ENCODE measurements at places on chromosomes 12 and 14.

DNA sequence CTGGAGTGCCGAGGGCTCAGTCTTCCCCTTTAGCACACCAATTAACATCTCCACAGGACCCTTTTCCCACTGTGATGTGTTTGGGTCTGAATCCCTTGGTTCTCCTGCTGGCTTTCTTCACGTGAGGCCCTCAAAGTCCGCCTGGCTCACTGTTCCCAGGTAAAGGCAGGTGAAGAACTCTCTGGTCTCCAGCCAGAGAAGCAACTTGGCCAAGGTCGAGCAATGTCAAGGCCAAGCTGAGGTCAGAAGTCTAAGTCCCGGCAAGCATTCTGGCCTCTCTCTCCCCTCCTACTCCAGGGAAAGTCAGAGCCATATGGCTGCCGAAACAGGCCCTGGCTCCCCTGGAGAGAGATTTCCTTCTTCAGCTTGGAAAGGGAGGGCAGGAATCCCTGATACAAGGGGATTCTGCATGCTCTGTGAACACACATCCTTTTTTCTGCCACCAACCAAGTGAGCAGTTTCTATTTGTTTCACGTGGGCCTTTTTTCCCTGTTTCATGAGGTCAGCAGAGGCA lies 61.4 kb upstream of the ESRRB start:
- no peak for DNase-seq

GRCh38 chr14:71395151-71395604 lies 487.9 kb downstream of the PCNX1 start:
- DNase-seq = no peak

DNA sequence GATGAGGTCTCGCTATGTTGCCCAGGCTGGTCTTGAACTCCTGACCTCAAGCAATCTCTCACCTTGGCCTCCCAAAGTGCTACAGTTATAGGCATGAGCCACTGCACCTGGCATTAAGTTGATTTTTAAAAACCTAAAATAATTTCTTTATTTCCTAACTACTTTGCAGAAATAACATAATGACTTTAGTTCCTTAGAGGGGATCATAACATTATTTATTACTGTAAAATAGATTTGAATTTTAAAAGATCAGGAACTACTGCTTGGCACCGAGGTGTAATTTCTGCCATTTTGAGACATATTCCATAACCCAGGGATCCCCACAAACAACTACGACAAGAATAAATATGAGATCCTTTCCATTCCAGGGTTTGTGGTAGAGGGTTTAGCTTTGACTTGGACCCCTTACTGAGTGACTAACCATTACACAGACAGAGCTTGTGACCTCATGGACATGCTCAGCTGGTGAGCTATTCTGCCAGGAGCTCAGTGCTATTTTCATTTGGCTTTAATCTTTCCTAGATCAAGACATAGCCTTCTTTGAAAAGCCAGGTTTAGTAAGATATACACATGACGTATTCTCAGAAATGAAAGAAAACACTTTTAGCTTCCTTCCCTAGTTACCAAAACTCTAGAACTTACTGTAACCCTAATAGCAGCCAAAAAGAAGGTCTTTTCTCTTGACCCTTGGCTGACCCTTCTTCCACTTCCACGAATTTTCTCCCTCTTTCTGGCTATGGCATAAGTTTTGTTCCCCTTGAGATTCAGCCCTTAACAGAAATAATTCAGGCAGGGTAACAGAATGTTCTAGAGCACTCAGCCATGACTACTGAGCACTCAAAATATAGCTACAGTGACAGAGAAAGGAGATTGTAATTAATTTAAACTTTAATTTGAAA lies 75.1 kb upstream of the NUDT4 start:
- DNase-seq = no peak

- DNase-seq = no peak
Observed at GRCh38 chr12:12278899-12279298, 12.1 kb upstream of the LRP6 start.

DNA sequence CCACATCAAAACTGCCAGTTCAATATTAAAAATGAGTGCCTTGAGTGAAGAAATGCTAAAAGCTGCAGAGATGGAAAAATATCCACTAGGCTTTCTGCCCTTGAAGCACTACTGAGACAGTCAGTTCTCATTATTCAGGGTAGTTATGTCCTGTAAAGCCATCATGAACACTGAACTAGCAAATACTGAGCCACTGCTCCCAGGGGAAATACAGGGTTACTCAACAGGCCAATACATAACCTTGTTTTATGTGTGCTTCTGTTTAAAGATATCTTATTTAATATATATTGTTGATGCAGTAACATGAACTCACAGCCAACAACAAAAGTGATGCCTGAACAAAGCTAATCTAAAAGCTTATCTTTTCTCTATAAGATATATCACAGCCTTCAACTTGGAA lies 3.3 kb downstream of the RAD52 start:
- DNase-seq = no peak

Measured in Panc1 (cell line).